NCI-H1930 (cell line): ENCODE measurements at places on chromosomes 12 and 14.

DNA sequence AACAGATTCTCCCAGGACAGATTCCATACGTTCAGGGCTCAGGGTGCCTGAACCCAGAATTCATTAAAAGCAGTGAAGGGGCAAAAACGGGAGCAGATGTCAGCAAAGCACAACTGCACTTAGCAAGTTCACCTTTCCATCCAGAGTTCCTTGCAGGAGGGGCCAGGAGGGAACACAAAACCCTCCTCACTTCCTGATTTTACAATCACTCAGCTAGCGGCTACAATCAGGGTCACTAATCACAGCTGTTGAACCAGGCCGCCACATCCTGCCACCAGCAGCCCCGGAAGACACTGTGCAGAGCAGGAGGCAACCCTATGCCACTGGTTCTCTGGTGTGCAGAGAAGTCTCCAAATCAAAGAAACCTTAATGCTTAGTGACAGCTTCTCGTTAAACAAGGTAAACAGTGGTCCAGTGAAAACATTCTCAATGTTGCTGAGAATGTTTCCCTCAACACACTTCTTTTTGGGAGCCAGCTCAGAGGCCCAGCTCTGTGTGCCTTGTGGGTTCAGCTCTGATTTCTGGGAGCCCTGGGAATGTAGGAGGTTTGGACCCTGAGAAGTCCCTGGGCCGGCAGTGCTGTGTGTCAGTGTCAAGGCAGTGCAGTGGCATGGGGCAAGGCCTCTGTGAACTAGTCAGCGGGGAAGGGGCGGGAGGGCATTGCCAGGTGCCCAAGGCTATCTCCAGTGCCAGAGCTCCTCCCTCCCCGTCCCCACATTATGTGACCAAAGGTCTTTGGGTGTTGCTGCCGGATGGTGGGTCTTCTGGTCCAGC lies 54.5 kb downstream of the VCPKMT start:
- DNase-seq = no peak

- DNase-seq = no peak
Measured at GRCh38 chr12:79439175-79439825, 251.5 kb downstream of the PAWR start.

DNA sequence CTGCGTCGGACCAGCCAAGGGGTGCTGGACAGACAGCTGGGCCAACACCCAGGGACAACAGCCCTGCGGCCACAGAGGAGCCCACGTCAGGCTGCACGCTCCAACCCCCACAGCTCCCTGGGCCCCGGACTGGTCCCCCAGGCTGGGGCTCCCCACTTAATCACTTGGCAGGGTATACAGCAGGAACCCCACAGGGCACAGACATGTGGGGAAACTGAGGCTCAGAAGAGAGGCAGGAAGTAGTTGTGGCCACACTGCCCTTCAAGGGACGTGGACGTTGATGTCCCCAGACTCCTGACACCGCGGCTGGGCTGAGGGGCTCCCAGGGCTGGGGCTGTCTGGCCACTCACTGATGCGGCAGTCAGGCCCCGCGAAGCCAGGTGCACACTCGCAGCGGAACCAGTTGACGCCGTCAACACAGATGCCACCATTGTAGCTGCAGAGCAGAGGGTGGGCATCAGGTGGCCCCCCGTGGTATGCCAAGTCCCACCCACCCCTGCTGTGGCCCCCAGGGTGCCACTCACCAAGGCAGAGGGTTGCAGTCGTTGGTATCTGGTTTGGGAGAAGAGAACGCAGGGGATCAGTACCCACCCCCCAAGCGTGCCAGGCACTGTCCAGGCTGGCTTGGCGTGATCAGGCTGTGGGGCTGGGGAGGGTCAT lies 21.5 kb downstream of the JAG2 start:
- DNase-seq = no peak

- DNase-seq = no peak
Measured at GRCh38 chr12:130016194-130016593, 112.4 kb upstream of the TMEM132D start.

- DNase-seq = no peak
Measured at GRCh38 chr12:132065609-132066344, 78.3 kb downstream of the DDX51 start.

DNA sequence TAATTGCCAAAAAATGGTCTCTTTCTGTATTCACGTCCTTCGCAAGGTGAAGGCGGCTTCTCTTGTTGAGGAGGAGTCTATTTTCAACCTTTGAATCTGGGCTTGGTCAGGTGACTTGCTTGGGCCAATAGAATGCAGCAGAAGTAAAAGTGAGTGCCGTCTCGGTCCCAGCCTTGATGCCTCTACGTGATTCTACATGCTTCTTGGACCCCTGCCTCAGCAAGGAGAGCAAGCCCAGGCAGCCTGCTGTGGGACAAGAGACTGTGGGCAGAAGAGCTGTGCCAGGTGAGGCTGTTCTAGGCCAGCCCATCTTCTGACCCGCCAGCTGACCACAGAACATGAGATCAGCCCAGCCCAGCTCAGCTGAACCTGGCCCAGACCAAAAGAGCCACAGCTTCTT lies 39.1 kb upstream of the CCDC63 start:
- DNase-seq = no peak

- DNase-seq = peak; percentile 4
Measured at GRCh38 chr12:69415471-69416275, 54.5 kb upstream of the FRS2 start.

- DNase-seq = no peak
Measured at GRCh38 chr12:20368651-20369304, 441 bp downstream of the PDE3A start.

GRCh38 chr14:63174760-63175191 lies 29.5 kb upstream of the RHOJ start:
- DNase-seq = no peak
